ENCODE measurements at places on chromosomes 4 and X. TPM values are rescaled to one million over a fixed set of nuclear protein-coding genes. Genes with fewer than 3 reads are reported as not detected.

Gene LNX1
- 2.6 TPM for polyA plus RNA-seq

Gene TNMD
- polyA plus RNA-seq = not detected

Gene RBM3
- polyA plus RNA-seq = 294 TPM

Gene C4orf51
- not detected for polyA plus RNA-seq

Gene ZNF732
- polyA plus RNA-seq = 0.12 TPM

Gene CXorf51B
- not detected for polyA plus RNA-seq

Data from AG04450 (cell line).